ENCODE measurements at places on chromosomes 1 and 21. TPM values are rescaled to one million over a fixed set of nuclear protein-coding genes. Genes with fewer than 3 reads are reported as not detected.

The CFHR4 gene
- polyA plus RNA-seq, result not detected

The USH2A gene
- polyA plus RNA-seq, result not detected

The ANXA9 gene
- 2.1 TPM for polyA plus RNA-seq

The TRNP1 gene
- 68.5 TPM for polyA plus RNA-seq

The CHI3L2 gene
- polyA plus RNA-seq, result 0.22 TPM

The OR2T11 gene
- polyA plus RNA-seq, result not detected

The LYPD8 gene
- 0.12 TPM for polyA plus RNA-seq

The LZIC gene
- polyA plus RNA-seq, result 24.5 TPM

DNA sequence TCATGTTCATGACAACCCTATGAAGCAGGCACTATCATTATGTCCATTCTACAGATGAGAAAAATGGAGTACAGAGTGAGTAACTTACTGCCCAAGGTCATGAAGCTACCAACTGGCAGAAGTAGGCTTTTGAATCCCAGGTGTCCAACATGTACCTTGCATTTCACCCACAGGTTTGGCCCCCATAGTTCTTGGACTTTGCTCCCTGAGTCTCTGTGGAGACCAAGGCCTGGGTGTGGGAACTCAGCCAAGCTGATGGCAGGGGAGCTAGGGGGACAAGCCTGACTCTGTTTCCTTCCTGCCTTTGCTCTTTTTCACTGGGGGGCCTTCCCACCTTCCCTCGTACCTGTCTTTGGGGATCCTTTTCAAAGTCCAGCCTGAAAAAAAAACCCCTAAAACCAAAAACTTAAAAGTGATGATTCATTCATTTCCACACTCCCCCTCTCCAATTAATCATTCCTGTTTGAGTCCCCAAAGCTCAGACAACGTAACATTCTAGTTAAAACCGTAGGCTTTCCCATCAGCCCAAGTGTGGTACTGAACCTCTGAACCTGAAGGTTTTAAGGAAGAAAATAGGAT is 8.5 kb upstream of the TTC22 start:
- DNase-seq, result no peak

GRCh38 chr1:15937146-15937545 is 38.8 kb downstream of the ZBTB17 start:
- DNase-seq, result no peak

- DNase-seq, result no peak
Measured at GRCh38 chr1:206012086-206012859, 9.1 kb upstream of the RAB7B start.

GRCh38 chr1:89068291-89068690 is 3.3 kb upstream of the GBP1 start:
- DNase-seq, result no peak

- DNase-seq, result no peak
Measured at GRCh38 chr1:169681140-169681539, 30.3 kb downstream of the SELL start.

DNA sequence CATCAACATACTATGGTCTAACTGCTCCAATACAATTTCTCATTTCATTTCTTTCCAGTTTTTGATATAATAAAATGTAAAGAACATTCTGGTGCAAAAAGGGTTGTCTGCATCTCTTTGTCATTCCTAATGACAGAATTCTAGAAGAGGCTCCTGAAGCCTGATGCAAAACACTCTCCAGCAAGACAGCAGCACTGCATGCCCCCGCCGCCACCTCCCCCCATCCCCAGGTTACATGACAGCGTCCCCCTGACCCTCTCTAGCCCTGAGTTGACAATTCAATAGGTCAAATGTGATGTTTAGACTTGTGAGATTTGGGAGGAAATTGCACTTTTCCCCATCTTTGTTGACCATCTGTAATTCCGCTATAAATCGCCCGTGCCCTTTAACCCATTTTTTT is 64.6 kb upstream of the C1orf21 start:
- DNase-seq, result no peak

DNA sequence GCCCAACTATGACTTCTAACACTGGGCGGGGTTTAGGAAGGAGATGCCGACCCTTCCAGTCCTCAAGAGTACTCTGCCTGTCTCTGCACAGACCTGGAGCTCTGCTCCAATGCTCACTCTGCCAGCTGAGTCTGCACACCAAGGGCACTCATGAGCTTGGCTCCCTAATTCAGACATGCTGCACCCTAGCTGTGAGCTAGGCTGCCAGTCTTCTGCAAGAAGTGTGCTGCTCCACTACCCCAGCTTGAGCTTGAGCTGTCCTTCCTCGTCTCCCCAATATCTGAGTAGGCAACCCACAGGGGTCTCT is 13.2 kb downstream of the TP53BP2 start:
- no peak for DNase-seq

GRCh38 chr1:232611834-232612233 is 18.1 kb downstream of the SIPA1L2 start:
- no peak for DNase-seq

DNA sequence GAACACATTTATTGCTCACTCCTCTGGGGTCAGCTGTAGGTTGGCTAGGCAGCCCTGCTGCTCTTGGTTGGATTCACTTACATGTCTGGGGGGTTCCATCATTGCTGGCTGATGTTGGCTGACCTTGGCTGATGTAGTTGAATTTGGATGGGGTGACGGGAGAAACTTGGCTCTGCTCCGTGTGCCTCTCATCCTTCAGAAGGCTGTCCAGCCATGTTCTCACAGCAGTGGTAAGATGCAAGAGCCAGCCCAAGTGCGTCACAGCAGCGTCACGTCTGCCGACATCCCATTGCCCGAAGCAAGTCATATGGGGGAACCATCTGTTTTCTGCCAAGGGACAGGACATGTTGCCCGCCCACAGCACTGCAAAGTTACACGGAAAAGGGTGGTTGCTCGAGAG is 613.5 kb downstream of the MATN1 start:
- DNase-seq, result peak; percentile 34

GRCh38 chr1:209029737-209030136 is 553.8 kb upstream of the CAMK1G start:
- DNase-seq, result no peak

DNA sequence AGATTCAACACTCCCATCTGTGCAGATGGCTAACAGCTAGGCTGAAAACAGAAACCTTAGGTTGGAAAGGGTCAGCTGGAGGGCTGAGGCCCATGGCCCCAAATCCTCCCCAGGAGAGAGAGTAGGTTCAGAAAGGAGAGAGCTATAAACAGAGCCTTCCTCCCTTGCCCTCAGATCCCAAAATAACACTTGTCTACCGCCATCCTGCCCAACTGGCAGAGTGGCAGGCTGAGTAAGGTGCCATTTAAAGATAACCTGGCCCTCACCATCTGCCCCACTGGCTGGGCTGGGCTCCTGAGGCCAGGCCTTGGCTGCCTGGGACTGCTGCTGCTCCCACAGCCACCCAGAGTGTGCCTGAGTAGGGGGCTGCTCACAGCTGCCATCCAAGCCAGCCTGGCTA is 4.3 kb upstream of the SHISA4 start:
- no peak for DNase-seq

- DNase-seq, result no peak
Measured at GRCh38 chr1:94953107-94953506, 26.2 kb upstream of the CNN3 start.

GRCh38 chr1:151970626-151971025 is 23.0 kb downstream of the S100A10 start:
- DNase-seq, result peak; percentile 58

DNA sequence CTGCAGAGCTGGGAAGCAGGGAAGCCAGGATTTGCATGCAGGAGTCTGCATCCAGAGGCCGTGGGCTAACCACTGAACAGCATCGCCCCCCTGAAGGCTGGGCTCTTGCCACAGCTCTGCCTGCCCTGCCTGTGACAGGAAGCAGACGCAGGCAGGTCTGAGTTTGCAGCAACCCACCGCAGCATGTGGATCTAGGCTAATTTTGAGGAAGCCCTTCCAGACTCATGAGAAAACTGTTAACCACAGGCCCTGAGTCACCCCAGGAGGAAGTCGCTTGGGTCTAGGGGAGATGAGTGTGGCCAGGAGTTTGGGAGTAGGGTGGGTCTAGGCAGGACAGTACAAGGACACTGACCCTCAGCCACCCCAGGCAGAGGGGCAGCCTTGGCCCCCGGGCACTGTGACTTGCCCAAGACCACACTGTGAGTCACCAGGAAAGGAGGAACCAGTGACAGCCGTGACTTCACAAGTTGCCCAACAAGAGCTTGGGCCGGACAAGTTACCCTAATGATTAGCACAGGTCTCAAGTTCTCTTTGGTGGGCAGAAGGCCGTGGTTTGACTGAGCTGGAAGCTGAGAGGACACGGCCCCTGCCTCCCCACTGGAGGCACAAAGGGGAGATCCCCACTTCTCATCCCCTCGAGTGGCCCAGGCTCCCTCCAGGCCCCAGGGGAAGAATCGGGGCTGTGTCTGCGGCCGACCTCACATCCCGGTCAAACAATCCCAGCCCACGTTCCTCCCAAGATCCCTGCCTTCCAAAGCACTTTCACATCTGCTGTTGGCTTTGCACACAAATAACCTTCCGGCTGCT is 826 bp downstream of the LAPTM5 start:
- peak; percentile 28 for DNase-seq

DNA sequence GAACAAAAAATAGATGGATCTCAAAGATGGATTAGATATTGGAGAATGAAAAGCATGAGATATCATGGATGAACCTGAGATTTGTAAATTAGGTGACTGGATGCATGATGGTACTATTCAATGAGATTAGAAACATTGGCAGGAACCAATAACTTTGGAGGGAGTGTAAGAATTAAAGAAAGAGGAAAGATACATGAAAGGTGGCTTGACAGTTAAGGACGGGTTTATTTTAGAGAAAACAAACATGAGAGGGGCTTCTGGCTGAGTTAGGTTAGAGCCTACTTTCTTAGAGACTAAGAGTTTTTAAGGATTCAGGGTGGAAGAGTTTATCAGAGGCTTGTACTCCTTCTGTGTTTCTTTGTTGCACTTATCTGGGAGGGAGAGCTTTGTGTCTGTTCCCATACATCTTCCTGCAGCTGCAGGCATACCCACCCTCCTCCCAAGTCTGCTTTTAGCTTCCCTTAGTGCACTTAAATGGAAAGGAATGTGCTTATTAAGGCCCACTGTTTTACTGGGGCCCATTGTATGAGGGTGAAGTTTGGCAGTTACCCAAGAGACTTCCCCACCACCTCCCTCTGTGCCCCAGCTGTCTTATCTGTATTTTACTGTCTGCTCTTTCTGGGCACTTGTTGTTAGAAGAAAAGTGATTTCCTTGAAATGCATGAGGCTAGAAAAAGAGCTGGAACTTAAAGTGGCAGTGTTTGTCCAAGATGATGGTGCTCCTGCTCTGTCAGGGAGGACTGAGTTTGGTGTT is 26.1 kb upstream of the CR2 start:
- no peak for DNase-seq

- DNase-seq, result no peak
Measured at GRCh38 chr1:228554107-228554506, 66.9 kb downstream of the RNF187 start.

DNA sequence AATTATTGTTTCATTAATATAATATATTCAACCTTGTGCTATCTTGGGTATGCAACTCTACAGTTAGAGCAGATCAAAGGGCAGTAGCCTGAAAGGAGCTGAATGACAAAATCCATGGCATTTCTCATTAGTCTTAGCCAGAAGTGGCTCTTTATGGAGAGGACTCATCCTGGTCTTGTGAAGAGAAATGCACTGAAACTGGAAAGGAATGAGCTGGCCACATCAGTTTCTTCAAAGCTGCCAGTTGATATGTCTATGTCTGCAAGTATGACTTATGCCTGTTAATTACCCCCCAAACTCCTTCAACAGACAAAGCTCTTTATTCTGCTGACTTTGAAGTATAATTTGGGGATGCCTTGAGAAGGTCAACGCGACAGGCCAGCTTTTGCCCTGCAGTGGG is 119.0 kb upstream of the UBE2U start:
- no peak for DNase-seq

DNA sequence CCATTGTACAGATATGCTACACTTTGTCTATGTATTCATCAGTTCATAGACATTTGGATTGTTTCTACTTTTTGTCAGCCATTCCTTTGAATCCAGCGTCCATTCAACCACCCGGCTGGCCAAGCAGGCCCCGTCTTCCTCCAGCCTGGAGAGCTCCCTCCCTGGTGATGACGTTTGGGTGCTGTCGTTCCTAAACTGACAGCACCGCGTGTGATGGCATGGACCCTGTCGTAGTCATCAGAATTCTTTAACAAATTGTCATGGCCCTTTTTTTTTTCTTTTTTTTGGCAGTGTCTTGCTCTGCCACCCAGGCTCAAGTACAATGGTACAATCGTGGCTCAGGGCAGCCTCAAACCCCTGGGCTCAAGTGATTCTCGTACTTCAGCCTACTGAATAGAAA is 138.6 kb upstream of the ERRFI1 start:
- DNase-seq, result no peak

DNA sequence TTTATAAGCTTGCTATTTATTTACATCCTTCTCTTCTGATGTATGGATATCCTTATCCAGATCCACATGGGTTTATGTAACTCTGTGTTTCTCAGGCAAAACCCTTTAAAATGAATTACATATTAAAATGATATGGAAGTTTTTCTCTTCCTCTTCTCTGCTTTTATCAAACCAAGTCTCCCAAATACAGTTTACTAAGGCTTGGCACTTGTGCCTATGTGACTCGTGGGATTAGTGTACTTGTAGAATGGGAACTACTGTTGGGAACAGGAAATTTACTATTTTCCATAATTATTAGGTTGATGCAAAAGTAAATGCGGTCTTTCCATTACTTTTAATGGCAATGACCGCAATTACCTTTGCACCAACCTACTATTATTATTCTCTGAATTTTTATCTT is 14.8 kb downstream of the SIM2 start:
- DNase-seq, result no peak

DNA sequence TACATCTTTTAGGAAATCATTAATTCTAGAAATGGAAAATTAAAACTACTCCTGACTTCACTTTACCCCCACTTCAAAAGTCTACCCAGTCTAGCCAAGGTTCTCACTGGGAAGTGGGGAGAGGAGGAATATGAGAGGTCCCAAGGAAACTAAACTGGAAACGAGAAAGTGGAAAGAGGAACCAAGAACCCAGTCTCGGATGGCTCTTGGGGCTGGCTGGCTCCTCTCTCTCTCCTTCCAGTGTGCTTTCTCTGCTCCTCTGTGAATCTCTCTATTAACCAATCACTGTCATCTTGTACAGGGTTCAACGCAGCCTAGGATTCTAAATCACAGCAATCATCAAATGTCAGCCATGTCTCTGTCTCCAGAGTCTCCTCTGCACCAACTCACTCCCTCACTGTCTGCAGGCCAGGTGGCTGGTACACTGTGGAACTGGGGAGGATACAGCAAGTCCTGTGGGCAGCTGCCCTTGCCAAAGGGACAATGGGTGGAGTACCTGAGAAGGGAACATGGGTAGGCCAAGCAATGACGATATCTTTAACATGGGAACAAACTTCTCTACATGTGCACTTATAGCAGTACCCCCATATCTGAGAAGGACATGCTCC is 33.7 kb downstream of the GNB1 start:
- DNase-seq, result no peak

- DNase-seq, result no peak
Measured at GRCh38 chr1:172727956-172728603, 69.2 kb downstream of the FASLG start.

- peak; percentile 82 for DNase-seq
Measured at GRCh38 chr1:32072622-32073298, at the start of gene TMEM39B. TMEM39B (plus strand) TSS chr1:32072939; CDS start chr1:32073048, 109 bp downstream.

Measured in A549 (cell line).